HTR-8/SVneo (cell line): ENCODE measurements at places on chromosomes 7 and 10.

DNA sequence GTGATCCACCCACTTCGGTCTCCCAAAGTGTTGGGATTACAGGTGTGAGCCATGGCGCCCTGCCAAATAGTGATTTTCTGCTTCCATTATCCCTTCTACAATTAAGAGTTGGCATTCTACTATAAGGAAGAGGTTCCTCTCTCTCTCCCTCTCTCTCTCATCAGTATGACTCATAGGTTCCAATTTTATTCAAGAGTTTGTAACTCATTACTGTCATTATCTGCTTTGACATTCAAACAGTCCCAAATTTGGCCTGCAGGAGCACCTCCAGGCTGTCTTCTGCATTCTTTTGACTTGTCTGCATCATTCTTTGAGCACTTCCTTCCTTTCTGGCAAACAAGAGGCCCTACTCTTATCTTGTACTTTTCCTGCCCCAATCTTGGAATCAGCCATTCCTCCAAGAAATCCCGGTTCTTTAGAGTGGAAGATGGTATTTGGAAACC, 33.2 kb upstream of the CALU start:
- DNase-seq = no peak

DNA sequence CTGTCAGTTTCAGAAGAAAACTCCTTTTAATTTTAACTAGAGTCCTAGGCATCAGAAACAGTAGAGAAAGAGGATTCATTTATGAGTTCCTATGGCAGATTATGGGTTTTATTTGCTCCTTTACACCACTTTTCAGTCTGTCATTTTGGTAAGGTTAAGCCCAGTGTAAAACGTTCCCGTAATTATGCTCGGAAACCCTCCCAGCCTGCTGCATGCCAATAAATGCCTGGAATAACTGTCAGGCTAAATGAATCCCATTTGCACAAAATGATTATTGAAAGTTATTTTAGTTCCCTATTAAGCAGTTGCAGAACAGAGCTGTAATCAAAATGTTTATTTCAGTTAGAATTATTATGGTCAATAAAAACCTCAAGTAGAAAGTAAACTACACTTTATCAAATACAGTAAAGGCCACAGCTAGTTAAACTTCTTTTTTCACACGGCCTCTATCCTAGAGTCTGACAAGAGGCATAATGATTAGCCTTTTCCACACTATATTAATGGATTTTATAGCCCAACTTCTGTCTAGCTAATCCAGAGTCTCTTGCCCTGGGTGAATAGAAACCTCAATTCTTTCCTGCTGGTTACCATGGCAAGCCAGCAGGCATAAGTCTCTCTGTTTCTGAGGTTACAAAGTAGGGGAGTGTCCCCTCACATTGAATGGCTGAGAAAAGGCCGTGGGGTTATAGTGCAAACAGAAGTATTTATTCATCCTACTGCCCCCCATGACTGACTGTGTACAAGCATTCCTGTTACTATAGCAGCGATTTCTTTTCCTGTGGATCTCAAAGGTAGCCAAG, 80.8 kb upstream of the NPVF start:
- no peak for DNase-seq

DNA sequence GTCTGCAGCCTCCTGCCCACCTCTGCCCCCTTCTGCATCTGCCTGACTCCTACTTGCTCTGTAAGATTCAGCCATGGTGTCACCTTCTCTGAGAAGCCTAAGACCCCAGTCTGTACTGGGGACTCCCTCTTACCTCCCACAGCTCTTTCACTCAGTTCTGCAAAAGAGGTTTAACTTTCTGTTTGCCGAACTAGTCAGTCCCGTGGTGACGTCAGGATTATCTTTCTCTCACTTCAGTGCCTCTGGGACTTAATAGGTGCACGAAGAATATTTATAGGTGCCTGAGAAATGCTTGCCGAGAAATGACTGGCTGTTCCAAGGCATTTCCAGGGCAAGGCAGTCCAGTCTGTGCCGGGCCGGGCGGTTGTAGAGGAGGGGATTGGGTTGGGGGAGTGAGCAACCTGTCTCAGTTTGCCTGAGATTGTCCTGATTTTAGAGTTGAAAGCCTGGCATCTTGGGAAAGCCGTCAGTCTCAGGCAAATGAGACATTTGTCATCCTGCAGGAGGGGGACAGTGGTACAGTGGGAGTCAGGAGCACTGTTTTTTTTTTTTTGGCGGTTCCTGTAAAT, 227.5 kb upstream of the NPVF start:
- DNase-seq = no peak

DNA sequence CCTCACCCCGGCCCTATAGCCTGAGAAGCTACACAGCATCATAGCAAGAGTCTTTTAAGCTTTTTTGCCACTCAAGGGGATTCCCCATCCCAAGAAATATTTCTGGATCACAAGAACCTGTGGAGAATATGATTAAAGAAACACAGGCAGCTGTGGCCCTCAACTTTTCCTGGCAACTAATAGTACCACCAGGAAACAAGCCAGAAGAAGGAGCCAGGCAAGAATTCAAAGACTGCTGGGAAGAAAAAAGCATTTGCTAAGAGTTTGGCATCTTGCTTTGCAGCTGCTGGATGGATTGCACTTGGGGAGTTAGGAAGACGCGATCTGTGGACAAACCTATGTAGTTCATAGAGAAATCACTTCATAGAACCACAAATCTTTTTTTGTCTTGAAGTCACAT, 437.8 kb downstream of the PLXDC2 start:
- no peak for DNase-seq

- no peak for DNase-seq
These were observed 7.7 kb downstream of the VWA2 start for GRCh38 chr10:114246679-114247305.

- no peak for DNase-seq
These were observed 105.3 kb downstream of the PPP1R3A start for GRCh38 chr7:113813471-113813870.

- no peak for DNase-seq
These were observed 12.8 kb downstream of the FLNC start for GRCh38 chr7:128842674-128843641.

GRCh38 chr10:124590216-124591122, 128.8 kb downstream of the LHPP start:
- DNase-seq = no peak

DNA sequence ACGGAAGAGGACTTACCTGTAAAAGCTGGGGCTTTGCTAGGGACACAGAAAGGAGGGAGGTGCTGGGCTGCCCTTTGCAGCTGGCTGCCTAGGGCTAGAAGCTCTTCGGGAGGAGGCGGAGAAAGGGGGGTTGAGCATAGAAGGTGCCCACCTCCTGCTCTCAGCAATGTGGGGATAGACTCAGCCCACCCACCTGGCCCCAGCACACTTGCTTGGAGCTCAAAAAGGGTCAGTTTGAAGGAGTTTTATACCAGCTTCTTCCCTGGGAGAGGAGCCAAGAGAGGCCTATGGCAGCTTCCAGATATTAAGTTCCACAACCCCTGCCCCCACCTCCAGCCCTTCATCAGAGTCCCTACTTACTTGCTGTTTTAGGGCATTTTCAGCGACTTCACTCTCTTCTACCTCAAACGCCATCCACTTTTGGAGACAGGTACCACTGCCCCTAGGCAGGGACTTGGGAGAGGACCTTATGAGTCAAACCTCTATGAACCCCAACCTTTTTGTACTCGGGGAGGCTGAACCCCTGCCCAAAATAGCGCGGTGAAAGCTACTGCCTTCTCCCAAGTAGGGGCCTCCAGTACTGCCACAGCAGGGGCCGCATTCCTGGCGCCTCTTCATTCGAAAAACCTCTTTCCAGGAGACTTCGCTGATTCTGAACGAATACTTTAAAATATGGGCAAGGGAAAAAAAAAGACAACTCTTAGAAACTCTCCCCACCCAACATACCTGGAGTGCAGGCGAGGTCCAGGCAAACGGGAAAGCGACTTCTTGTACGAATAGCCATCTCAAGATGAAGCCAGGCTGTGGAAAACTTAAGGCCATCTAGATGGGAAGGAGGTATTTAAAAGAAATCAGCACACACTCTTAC, 1.2 kb upstream of the EVX1 start:
- no peak for DNase-seq

DNA sequence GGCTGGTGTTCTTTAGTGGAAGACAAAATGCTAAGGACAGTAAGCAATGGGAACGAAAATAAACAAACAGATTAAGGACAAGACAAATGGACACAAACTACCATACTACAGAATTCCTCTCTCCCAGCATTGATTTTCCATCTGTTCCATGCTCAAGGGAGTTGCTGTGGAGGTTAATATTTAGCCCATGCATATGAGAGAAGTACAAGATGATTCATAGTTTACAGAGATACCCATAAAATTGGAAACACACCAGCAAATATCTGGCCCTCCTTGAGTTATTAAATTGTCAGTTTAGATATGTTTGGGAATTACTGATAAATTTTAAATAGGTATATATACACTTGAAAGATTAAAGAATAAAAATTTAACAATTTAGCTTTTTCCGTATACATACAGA, 69.8 kb downstream of the GLI3 start:
- DNase-seq = no peak

DNA sequence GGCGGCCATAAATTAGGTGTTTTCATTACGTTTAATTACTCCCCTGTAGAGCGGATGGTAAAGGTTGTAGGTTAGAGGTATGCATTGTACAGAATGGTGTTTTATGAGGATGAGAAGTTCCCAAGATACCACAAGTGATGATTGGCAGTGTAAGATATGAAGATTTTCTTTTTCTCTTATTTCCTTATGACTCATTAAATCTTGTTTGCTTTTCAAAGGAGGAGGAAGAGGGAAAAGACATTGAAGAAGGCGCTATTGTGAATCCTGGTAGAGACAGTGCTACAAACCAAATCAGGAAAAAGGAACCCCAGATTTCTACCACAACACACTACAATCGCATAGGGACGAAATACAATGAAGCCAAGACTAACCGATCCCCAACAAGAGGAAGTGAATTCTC, 133.9 kb downstream of the AASS start:
- no peak for DNase-seq

GRCh38 chr7:130342701-130343380, 1.8 kb upstream of the CPA5 start:
- DNase-seq = no peak

DNA sequence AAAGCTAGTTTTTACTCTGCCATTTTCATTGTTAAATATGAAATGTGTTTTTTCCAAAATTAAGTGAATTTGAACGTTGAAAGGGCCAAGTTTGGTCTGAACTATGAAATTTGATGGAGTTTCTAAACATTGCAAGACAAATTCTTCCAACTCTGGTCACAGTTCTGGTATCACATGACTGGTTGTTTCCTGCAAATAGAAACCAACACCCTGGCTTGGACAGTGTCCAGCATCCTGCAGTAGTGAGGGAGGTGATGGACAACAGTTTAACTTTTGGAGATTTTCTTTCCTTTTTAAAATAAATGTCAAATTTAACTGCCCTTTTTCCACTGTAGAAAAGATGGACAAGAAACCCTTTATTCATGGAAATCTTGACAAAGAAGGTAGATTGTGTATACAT, 54.8 kb upstream of the AGBL3 start:
- DNase-seq = no peak

- peak; percentile 51 for DNase-seq
These were observed at the start of gene PFKP for GRCh38 chr10:3067118-3067858. TSS of gene PFKP (plus strand) at chr10:3067548. CDS start at chr10:3067596, 48 bp downstream.

DNA sequence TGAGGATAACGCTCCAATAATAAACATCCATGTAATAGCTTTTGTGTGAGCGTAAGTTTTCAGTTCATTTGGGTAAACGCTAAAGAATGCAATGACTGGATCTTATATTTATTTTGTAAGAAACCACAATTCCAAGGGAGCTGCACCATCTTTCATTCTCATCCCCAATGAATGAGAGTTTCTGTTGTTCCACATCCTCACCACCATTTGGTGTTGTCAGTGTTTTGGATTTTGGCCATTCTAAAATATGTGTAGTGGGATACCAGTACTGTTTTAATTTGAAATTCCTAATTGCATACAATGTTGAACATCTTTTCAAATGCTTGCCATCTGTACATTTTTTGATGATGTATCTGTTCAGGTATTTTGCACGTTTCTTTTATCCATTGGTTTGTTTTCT, 50.9 kb upstream of the SEMA3D start:
- no peak for DNase-seq

GRCh38 chr7:157516311-157516710, 179.5 kb downstream of the DNAJB6 start:
- no peak for DNase-seq

DNA sequence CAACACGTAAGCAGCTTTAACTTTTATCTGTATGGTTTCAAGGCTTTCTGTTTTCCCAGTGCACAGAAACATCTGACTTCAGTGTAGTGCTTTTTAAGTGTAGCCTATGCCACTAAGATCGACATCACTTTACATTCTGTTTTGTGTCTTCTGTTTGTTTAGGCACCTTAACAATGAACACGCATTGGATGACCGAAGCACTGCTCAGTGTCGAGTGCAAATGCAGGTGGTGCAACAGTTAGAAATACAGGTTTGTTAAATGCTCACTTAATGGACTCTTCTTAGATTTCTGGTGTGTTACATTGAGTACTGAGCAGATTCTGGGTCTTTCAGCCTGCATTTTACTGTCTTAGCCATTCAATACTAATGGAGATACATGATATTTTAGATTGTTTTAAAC, 237.4 kb downstream of the FOXP2 start:
- no peak for DNase-seq

GRCh38 chr10:15144788-15145187, 23.7 kb downstream of the NMT2 start:
- DNase-seq = no peak

GRCh38 chr7:50621973-50622490, 56.8 kb upstream of the DDC start:
- DNase-seq = no peak

GRCh38 chr10:125003146-125003900, 61.4 kb downstream of the ZRANB1 start:
- DNase-seq = no peak

DNA sequence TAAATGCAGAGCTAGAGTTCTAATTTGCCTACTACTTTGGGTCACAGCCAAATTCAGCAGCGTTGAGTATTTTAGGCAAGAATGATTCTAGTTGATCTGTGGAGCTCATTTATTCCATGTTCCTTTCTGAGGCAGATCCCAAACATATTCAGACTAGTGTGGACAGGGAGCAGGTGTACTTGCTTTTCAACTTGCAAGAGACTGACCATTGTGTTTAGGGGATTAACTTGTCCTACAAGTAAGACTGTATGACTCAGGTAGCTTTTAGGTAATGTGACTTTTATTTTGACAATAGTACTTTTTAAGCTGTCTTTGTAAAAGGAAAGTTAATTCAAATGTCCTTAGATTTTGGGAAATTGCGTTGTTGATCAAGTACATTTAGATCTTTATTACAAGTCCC, 285.5 kb downstream of the TWIST1 start:
- DNase-seq = no peak

DNA sequence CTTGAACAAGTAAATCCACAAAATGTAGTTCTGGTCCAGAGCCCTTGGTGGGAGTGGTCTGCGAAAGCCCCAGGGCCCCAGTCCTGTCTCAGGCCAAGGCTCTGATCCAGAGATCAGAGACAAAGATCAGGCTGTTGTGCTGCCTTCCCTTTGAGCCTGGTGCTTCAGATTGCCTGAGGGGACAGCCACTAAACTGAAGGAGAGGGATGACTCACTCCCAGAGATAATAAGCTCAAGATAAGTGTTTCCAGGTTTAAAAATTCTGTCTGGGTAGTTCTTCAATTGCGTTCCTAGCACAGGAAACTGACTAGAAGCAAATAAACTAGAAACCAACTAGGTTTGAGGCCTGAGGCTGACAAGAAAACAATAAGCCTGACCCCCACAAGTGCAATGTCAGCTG, 190.2 kb downstream of the RAMP3 start:
- peak; percentile 51 for DNase-seq

GRCh38 chr7:1197997-1198625, 34.6 kb upstream of the UNCX start:
- peak; percentile 97 for DNase-seq
